Kidney capillary endothelial cell (primary cell): ENCODE measurements at places on chromosomes 12 and 14.

DNA sequence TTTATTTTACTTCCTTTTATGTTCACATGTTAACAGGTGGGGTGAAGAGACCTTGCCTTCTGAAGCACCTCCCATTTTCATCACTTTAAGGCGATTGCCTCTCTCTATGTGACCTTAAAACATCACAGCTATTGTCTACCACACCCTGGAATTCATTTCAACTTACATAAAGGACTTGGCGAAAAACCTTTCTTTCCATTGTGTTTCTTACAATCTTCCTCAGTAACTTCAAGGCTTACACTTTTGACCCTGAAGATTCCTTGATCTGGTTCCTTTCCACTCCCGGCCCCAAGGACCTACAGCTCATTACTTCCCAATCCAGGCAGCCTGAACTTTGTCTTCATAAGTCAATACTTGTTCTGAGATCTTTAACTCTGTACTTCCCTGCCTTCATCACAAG, 443.3 kb downstream of the ADAMTS20 start:
- DNase-seq: no peak

GRCh38 chr12:53053218-53054111, 3.6 kb downstream of the TNS2 start:
- DNase-seq: no peak

GRCh38 chr14:104688505-104689108, 811 bp upstream of the INF2 start:
- no peak for DNase-seq

DNA sequence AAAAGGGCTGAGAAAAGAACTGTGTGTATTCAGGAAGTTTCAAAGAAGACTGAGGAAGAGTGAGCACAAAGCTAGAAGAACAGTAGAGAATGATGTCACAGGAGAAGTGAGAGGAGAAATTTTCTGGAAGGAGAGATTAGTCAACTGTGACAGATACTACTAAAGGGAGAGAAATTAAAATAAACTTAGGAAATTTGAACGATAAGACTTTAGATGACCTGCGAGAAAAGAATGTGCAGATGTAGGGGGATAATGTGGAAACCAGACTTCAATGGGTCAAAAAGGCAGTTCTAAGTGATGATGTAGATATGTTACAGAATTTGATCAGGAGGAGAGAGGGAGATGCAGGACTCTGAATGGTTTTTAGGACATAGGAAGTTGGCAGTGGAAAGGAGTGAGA, 287.4 kb downstream of the SYT1 start:
- no peak for DNase-seq

- no peak for DNase-seq
Measured at GRCh38 chr12:100229876-100230275, 29.3 kb downstream of the ACTR6 start.

DNA sequence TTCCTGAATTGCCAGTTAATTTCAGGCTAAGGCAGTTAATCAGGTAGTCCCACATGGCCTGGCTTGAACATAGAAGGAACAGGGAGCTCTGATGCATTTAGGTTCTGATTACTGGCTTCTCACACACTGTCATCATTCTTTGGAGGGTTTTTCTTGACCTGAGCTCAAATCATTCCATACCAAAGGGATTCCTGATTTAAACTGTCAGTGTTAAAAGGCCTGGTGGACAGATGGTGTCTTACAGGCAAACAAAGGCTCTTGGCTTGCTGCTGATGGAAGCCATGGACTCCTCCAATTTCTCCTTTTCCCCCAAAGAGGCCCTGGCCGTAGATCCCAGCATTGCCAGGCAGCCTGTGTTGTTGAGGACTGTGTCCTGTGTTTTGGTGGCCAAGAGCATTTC, 30.2 kb downstream of the CACNA1C start:
- no peak for DNase-seq

DNA sequence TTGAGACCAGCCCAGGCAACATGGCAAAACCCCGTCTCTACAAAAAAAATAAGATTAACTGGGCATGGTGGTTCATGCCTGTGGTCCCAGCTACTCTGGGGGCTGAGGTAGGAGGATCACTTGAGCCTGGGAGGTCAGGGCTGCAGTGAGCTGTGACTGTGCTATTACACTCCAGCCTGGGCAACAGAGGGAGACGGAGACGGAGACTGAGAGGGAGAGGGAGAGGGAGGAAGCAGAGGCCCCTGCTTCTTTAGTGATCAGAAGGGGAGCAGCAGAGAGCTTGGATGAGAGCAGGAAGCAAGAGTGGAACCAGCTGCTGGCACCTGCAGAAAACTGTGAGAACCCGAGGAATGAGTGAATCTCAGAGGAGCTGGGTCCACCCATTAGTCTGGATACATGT, 45.9 kb downstream of the ISCA2 start:
- DNase-seq: no peak

DNA sequence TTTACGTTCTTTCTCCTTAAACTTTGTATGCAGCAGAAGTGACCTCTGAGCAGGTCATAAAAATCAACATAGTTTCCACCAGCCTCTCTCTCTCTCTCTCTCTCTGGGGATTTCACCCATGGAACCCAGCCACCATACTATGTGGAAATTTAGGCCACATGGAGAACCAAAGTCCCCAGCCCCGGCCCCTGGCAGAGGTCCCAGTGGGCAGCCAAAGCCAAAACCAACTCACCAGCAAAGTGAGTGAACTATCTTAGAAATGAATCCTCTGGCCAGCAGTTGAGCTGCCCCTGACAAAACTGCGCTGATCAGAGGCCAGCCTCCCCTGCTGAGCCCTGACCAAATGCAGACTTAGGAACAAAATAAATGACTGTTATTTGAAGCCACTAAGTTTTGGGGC, 9.2 kb downstream of the DUSP6 start:
- no peak for DNase-seq

GRCh38 chr12:112506513-112507166, 87.9 kb downstream of the PTPN11 start:
- DNase-seq: no peak

DNA sequence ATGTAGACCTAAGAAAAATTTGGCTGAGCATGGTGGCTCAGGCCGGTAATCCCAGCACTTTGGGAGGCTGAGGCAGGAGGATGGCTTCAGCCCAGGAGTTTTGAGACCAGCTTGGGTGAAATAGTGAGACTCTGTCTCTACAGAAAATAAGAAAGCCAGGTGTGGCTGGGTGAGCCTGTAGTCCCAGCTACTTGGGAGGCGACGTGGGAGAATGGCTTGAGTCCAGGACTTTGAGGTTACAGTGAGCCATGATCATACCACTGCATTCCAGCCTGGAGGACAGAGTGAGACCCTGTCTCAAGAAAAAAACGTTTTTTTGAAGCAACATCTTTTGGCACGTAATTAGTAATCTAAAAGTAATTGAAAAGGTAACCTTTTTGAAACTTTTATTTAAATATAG, 70.9 kb downstream of the FERMT2 start:
- DNase-seq: no peak

GRCh38 chr12:92706594-92706993, 3.8 kb downstream of the PLEKHG7 start:
- no peak for DNase-seq

DNA sequence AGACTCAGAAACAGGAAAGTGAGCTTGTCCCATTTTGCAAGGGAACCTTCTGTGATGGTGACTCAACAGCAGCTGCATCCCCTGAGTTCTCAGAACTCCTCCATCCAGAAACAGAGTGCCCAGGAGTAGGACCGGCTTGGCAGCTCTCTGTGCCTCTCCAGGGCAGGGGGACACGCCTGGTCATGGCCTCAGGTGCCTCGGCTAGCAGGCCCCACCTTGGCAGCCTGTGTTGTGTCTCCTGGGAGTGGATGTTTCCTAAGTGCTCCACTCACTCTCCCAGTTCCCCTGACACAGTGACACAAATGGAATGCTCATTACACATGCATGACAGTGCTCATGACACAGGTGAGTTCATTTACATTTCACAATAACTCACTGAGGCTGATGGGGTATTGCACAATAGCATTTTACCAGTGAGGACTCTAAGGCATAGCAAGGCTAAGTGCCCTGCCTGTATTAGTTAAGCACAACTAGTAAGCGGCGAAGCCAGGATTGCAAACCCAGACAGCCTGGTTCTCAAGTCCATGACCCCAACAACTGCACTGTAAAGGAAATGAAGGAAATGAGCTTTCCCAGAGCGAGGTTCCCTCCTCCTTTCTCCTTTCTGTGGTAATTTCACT, 47.4 kb downstream of the CALM1 start:
- DNase-seq: peak; percentile 54

- no peak for DNase-seq
Measured at GRCh38 chr14:78074561-78074960, 95.6 kb upstream of the NRXN3 start.

- DNase-seq: no peak
Measured at GRCh38 chr14:32934073-32934880, 4.4 kb upstream of the NPAS3 start.

GRCh38 chr14:101155575-101155974, 252.1 kb upstream of the RTL1 start:
- DNase-seq: no peak

GRCh38 chr12:128830505-128830893, 6.7 kb upstream of the SLC15A4 start:
- DNase-seq: no peak

GRCh38 chr14:100297320-100298300, 8.6 kb downstream of the SLC25A29 start:
- no peak for DNase-seq

GRCh38 chr12:72291175-72291574, 19.0 kb downstream of the TRHDE start:
- DNase-seq: no peak

DNA sequence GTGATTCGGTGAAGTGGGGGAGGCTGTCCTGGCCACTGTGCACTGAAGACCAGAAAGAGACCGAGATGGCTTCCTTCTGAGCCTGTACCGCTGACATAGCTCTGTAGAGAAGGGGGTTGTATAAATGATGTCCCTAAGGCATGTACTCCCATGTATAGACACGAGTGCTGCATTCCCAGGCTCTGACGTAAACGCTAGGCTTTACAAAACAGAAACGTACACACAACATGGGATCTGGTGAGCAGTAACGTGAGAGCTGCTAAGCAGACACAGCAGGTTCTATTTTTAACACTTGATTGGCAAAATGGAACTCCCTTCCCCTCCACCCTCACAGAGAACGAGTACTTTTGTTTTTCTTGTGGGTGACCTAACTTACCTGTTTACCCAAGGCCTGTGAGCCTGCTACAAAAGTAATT, 35.9 kb downstream of the ACADS start:
- DNase-seq: no peak

DNA sequence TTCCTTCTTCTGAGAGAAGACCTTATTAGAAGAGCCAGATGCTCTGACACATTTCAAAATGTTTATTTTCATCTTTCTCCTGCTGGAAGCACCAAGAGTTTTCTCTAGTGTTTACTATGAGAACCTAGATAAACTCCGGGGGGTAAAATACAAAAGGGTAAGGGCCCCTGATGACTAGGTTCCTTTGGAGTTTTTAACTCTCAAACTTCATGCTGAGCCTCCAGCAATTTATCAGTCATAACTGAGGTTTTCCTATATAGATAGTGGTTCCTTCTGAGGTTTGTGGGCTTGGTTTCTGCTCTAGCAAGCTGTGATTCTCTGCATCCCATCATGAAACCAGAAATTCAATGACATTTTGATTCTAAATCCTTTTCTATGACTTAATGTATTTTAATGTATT, 210.9 kb downstream of the LRFN5 start:
- DNase-seq: no peak

- no peak for DNase-seq
Measured at GRCh38 chr14:97407701-97408407, 610.7 kb downstream of the VRK1 start.

GRCh38 chr12:26135010-26135420, 10.2 kb upstream of the BHLHE41 start:
- DNase-seq: no peak

DNA sequence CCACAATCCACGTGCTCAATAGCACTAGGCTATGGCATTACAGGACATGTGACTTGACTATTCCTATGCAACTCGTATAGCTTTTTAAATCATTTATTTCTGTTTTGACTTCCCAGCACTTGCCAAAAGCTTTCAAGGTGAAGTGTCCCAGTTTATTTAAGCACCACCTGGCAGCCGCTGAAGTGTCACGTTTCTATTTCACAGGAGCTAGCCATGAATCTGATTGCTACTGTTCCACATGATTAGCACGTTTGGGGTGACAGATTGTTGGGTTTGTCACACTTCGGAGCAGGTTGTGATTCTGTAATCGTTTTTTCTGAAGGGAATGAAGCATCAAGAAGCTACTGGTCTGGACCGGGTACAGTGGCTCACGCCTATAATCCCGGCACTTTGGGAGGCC, 39.9 kb upstream of the BICDL1 start:
- DNase-seq: no peak

GRCh38 chr14:96362071-96362964, 823 bp downstream of the ATG2B start:
- DNase-seq: peak; percentile 46

- DNase-seq: no peak
Measured at GRCh38 chr14:96161636-96162035, 43.0 kb upstream of the BDKRB2 start.

- peak; percentile 61 for DNase-seq
Measured at GRCh38 chr14:67734675-67735074, 33.0 kb downstream of the RDH12 start.

DNA sequence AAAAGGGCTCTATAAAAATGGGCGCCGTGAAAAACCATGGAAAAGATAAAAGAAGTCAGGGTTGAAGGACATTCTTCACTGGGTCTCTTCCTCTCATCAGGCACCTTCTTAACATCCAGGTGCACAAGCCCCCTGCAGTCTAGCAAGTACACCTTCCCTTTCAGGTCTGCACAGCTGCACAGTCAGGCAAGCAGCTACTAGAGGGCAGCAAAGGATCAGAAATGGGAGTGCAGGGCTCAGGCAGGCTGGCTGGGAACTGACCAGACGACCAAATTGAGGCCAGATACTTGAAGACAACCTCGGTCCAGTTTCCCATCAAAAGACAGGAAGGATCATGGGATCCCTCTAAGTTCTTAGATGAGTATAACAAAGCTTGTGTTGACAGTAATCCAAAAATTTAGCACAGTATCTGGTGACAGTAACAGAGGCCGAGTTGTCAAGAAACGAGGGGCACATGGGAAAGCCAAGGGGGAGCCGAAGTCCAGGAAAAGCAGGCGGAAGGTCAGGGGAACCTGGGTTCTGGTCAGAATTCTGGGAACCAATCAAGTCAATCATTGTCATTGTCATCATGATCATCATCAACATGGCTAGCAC, 10.1 kb upstream of the GRIP1 start:
- DNase-seq: peak; percentile 24

GRCh38 chr14:59284059-59284458, 95.6 kb downstream of the DAAM1 start:
- DNase-seq: no peak
